ENCODE measurements at places on chromosomes 2 and 18.

GRCh38 chr2:236673823-236674185, 104.2 kb downstream of the ACKR3 start:
- no peak for DNase-seq

GRCh38 chr2:54122939-54123338, 7.5 kb downstream of the ACYP2 start:
- no peak for DNase-seq

GRCh38 chr2:25410370-25410769, 68.6 kb upstream of the DNMT3A start:
- DNase-seq: no peak

GRCh38 chr18:79856119-79857007, 58.6 kb downstream of the KCNG2 start:
- DNase-seq: no peak

- DNase-seq: no peak
Measured at GRCh38 chr2:171924170-171924942, 2.1 kb downstream of the HAT1 start.

GRCh38 chr2:29024882-29025430, 43.9 kb downstream of the TOGARAM2 start:
- no peak for DNase-seq

DNA sequence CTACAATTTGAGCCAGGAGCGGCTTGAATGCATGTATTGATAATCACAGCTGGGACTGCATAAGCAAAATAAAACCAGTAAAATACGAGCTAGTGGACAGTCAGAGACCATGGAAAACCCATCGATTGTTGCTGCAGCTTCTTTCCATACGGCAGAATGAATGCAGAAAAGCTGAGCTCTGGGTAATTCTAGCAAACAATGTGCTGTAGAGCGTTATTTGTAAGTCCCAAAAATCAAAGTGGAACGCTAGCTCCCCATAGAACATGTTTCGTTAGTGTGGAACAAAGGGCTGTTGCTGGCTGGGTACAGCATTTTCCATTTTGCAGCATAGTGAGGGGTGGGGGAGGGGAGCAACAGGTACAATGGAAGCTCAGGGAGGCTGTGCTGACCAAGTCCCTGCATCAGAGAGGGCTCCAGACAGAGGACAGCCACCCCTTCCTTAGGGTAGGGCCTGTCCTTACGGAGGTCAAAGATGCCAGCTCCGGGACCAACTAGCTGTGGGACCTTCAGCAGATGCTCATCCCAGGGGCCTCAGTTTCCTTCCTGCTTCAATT, 74.1 kb downstream of the BOD1L2 start:
- DNase-seq: no peak

DNA sequence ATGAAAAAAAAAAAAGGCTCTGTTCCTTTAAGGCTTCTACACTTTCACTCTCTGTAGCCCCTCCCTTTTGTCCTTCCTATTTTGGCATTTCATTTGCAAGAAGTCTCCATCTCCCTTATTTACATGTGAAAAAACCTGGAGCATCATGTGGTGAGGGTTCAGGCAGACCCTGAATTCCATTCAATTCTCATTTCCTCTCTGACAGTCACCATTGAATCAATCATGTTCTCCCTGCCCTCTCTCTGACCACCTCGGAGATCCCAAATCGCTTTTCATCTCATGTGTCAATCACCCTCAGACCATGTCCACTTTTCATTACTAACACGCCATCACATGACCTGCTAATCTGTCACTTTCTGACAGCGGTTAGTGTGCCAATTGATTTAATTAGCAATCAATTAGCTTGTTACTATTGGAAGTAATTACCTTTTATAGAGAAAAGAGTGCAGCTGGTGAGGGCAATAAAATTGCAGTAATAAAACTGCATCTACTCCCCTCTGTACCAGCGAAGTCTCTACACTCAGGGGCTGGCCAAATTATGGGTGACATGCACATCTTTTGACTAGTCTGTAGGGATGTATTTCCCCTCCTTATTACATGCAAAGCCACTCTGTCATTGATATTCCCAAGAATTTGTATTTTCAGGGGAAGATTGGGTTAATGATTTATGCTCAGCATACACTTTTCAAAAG, 317.4 kb downstream of the EN1 start:
- DNase-seq: no peak

- DNase-seq: no peak
Measured at GRCh38 chr2:32711219-32711618, 83.4 kb downstream of the TTC27 start.

DNA sequence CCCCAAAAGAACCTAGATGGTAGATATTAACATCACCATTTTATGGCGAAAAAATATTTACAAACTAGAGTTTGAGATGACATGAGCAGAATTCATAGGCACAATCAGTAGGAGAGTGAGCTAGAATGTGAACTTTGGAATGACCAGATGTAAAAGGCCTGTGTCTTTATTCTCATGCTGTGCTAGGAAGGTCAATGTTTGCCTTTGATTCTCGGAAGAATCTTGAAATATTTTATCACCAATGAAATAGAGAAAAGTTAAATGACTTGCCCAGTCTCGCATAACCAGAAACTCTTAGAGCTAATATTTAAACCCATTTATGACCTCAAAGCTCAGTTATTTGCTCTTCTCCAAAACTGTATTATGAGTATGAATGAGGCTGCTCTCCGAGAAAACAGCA, 9.2 kb upstream of the REG3G start:
- no peak for DNase-seq

DNA sequence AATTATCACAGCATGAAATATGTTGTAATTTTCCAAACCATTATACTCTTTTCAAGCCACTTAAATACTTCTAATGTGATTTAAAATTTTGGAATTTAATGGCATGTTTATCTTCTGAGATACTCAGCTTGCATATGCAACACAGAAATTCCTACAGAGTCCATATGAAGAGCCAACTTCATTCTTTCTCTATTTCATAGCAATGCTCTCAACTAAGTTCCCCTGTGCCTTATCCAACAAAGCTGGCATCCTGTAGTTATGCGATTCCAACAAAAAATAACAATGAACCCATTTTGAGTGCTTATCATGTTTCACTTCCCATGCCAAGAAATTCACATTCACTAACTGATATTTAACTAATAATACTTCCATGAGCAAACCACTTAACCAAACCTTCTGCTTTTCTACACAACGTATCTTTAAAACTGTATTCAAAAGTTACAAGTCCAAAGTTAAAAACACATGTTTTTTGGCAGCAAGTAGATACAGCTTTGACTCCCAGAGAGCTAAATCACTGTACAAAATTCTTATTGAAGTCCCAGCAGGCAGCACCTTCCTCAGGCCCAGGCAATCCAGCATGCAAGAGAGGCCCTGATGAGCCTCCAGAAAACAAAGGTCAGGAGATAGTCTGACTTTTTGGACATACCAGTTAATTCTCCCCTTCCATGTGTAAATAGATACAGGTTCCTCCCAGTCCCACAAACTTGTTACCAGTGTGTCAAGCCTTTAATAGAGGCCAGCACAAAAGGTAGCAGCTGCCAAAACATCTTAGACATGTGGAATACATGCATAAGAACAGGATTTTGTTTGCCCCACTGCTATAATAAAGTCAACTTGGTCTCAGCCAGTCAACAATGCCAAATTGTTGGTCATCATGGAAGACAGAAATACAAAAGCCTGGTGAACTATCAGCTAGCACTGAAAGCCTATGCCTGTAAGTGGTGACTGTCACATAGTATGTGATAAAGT, 113.1 kb upstream of the WDR75 start:
- DNase-seq: no peak

DNA sequence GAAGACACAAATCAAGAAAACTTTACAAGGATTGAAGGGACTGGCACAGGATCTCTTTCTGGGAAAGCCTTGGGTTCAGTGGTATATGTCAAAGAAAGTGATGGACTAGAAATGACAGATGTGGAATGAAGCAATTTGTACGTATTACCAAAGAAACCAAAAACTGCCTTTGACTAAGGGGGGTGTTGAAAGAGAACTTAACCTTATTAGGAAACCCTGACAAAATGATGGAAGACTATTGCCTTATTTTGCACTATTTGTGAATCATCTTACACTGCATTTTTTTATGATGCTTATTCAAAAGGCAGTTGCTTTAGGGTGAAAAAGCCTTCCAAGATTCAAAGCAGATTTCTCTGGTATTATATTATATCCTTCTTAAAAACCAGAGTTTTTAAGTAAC, 4.0 kb downstream of the TSGA10 start:
- no peak for DNase-seq

- DNase-seq: no peak
Measured at GRCh38 chr18:78814766-78815165, 164.9 kb upstream of the SALL3 start.

- DNase-seq: no peak
Measured at GRCh38 chr18:76691800-76692199, 130.6 kb upstream of the ZNF236 start.

- no peak for DNase-seq
Measured at GRCh38 chr18:55654986-55655385, 67.0 kb upstream of the TCF4 start.

GRCh38 chr2:219423652-219424377, 5.6 kb downstream of the DES start:
- DNase-seq: no peak

DNA sequence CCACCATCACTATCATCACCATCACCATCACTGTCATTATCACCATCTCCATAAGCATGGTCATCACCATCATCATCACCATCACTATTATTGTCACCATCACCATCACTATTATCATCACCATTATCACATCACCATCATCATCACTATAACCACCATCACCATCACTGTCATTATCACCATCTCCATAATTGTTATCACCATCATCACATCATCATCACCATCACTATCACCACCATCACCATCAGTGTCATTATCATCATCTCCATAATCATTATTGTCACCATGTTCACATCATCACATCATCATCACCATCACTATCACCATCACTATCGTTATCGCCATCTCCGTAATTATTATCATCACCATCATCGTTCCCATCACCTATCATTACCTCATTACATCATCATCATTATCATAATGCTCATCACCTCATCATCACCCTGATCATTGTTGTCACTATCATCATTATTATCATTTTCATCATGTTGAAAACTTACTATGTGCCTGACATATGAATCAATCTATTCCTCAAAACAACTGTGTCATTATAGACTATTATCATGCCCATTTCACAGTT, 280.3 kb upstream of the HS6ST1 start:
- DNase-seq: no peak

DNA sequence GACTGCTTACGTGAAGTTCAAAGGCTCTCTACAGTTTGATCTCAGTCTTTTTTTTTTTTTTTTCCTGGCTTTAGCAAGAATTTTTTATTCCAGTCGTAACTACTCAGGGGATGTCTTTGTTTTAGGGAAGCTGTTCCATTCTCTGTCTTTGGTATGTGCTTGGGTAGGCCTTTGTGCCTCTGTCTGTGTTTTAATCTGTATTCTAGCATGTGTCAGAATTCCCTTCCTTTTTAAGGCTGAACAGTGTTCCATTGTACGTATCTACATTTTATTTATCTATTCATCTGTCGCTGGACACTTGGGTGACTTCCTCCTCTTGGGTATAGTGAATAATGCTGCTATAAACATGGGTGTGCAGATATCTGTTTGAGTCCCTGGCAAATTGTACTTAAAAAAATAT, 42.6 kb downstream of the MYO1B start:
- DNase-seq: no peak
